ENCODE measurements at places on chromosomes 1 and 21.
A peak's percentile ranks its signal among the peaks of the same experiment; 100 is the strongest.

DNA sequence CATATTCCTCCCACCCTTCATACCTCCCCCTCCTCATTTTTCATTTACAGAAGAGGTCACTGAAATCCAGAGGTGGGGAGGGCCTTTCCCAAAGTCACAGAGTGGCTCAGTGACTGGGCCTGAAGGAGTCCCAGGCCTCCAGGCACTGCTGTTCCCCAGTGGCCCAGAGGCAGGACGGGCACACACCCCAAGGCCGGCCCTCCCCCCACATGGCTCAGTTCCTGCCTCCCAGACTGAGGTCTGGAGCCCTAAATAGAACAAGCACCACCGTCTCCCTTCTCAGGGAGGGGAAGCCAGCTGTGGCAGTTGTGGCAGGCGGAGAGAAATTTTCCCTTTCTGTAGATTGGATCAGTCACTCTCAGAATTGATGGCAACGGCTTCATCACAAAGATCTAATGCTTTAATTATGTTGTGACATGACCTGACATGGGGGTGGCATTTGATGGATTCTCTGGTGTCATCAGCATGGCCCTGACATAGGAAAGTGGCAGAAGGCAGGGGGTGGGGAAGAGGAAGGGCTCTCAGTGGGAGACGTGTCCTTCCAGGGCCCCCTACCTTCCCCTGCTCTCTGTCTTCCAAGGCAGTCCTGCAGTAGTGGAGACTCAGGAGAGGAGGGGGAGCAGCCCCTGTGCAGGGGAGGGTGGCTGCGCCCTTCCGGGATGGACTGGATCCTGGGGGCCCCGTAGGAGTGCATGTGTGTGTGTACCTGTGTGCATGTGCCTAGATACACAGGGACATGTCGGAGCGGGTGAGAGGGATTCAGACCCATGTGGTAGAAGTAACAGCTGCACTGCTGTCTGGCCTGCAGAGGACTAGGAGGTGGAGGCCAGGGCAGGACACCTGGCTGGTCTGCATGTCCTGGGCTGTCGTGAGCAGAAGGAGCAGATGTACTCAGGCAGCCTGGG is 41.2 kb upstream of the FOXO6 start:
- ATAC-seq: no peak

DNA sequence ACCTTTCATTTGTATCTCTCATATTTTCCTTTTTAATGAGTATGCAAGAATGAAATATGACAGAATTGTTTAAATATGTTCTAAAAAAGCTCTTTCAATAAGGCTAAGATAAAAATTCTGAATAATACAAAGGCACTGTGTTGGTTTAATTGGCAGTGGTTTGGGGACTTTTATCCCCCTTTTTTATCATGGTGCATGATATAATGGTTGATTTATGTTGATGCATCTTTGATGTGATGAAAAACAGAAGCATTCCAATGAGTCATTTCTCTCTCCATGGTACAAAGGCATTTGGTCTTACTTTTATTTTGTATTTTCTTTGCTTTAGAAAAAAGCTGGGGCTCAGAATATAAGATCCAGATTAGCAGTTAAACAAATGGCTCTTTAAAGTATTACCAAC is 127.2 kb upstream of the GREM2 start:
- no peak for ATAC-seq

GRCh38 chr1:163571950-163572349 is 250.2 kb downstream of the NUF2 start:
- ATAC-seq: no peak

- no peak for ATAC-seq
Observed at GRCh38 chr1:31396633-31397351, 16.2 kb upstream of the SERINC2 start.

GRCh38 chr1:201019321-201019977 is 4.1 kb downstream of the KIF21B start:
- ATAC-seq: peak; percentile 77

GRCh38 chr1:205576805-205577761 is 54.7 kb downstream of the ELK4 start:
- no peak for ATAC-seq

DNA sequence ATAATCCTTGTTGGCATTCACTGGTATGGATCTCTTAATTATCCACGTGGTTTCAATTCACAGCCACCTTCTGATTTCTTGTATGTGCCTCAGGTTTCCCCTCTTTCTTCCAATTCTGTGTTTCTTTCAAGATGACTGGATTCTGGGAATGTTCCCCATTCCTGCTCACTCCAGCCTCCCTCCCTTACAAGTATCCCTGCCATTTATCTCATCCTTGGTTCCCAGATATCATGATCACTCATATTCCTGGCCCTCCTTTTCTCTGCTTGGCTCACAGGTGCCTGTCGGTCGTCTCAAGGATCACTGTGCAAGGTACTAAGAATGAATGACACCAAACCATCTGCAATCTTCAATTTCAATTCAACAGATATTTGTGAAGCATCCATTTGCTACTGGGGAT is 279.2 kb downstream of the ASTN1 start:
- ATAC-seq: no peak

GRCh38 chr21:41419921-41420862 is 5.8 kb upstream of the MX1 start:
- ATAC-seq: peak; percentile 69

DNA sequence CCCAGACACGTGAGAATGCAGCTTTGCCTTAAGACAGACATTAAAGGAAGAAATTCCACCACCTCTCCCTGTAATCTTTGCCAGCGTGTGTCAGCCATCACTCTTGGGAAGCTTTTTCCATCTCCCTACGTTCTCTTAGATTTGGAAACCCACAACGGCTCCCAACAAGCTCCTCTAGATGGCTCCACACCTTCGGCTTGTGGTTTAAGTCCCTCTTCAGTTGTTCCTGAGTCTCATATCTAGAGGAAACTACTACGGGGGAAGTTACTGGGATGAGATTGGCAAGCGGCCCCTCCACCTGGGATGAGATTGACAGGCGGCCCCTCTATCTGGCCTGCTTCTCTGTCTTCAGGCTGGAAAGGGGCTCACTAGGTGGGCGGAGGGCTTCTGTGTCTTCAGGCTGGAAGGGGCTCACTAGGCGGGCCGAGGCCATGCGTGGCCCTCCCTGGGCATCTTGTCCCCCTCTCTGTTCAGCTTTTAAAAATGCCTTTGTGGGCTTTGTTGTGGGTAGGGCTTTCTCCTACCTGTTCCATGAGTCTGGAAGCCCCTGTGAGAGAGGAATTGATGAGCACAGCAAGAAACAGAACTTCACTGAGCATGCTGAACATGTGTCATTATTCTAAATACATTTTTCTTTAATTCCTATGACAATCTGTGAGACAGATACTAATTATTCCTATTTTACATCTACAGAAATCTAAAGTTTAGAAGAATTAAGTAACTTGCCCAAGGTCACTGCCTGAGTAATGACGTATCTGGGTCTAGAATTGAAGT is 670.5 kb downstream of the KIF26B start:
- no peak for ATAC-seq

DNA sequence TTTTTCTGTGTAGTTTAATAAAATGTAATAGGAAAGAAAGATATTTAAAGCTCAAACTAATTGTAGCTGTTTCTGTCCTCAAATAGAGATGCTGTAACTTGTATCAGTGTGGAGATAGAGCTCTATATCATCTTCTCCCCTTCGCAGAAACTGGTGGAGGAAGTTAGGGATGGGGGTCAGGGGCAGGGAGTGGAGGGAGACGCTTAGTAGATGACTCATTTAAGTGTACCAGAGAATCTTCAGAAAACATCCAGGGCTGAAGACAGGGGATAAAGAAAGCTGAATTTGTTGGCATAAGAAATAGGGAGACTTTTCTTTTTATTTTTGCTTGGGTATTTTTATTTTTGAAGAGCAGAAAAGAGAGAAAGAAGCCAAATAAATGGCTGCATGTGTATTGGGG is 282.6 kb upstream of the DPYD start:
- no peak for ATAC-seq

GRCh38 chr21:45466330-45467220 is 61.6 kb downstream of the COL18A1 start:
- no peak for ATAC-seq

- no peak for ATAC-seq
Observed at GRCh38 chr1:207248544-207249198, 72.8 kb upstream of the CD55 start.

DNA sequence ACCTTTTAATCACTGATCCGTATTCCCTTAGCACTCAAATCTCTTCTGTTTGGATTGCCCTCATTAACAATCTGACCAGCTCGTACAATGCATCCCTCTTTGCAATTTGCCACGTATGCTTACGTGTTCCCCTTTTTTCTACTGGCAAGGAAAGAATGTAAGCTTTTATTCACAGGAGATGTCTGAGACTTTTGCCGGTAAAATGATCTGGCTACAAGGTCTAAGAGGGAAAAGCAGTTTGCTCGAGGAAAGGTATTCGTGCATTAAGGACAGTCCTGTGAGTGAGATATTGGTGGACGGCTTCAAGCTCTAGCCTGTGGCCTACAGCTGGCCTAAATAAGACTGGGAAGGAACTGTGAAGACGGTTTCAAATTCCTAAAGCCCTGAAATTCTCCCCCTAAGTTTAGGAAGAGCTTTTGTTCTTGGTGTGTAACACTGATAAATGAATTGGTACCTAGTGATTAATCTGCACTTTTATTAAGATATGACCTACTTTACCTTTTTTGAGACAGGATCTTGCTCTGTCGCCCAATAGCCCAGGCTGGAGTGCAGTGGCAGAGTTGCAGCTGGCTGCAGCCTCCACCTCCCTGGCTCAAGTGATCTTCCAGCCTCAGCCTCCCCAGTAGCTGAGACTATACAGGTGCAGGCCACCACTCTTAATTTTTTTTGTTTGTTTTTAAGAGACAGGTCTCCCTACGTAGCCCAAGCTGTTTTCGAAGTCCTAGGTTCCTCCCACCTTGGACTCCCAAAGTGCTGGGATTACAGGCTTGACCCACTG is 895 bp upstream of the UBR4 start:
- ATAC-seq: no peak
